ENCODE measurements at places on chromosomes 12 and 14.

DNA sequence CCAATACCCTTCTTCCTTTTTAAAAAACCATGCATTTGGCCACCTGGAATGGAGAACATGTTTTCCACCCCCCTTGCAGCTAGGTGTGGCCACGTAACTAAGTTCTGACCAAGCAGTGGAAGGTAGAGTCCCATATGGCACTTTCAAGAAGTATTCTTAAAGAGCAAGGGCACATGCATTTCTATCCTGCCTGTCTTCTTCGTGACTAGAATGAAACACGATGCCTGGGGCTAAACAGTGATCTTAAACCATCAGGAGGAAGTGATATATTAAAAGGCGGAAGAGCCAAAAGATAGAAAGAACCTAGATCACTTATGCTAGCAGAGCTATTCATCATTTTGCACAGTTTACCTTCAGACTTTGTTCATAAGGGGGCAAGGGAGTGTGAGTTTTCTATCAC, 16.0 kb upstream of the DDX11 start:
- no peak for DNase-seq

- no peak for DNase-seq
Measured at GRCh38 chr12:95208678-95209077, 8.6 kb downstream of the FGD6 start.

DNA sequence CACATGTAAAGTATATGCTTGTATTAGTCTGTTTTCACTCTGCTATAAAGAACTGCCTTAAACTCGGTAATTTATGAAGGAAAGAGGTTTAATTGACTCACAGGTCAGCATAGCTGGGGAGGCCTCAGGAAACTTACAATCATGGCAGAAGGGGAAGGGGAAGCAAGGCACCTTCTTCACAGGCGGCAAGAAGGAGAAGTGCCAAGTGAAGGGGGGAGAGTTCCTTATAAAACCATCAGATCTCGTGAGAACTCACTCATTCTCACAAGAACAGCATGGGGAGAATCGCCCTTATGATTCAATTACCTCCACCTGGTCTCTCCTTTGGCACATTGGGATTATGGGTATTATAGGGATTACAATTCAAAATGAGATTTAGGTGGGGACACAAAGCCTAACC, 229.5 kb upstream of the PLXNC1 start:
- DNase-seq: no peak

DNA sequence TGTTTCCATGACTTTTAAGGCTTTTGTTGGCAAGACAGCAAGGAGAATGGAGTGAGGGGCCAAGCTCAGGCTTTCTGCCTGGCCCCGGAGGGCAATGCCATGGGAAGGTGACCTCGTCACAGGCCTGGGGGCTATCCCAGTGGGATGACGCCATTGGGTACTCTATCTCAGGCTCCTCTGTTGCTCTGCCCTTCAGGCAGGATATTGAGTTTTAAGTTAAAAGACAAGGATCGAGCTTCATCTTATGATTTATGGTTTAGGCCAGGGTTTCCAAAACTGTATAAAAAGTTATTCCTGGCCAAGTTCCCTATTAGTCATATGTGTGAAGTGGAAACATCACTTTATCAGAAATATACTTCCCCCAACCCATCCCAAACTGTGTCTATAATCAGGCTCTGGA, 127.7 kb downstream of the ZFP36L1 start:
- peak; percentile 27 for DNase-seq

DNA sequence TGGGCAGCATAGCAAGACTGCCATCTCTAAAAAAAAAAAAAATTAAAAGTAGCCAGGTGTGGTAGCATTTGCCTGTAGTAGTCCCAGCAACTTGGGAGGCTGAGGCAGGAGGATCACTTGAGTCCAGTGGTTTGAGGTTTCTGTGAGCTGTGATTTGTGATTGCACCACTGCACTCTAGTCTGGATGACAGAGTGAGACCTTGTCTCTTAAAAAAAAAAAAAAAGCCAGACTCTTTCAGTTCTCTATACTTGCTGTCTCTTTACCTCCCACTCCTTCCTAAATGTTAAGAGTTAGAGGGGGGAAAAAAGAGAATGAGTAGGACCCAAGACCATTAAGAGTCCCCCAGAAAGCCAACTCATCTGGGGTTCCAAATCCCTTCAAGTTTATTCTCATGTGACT, 17.8 kb downstream of the EIF2S1 start:
- no peak for DNase-seq

- DNase-seq: no peak
Measured at GRCh38 chr14:98101323-98101722, 1170.7 kb downstream of the BCL11B start.

Data from islet precursor cell (in vitro differentiated cells).